CD8-positive, alpha-beta memory T cell (primary cell): ENCODE measurements at places on chromosomes 12 and 14. TPM values are rescaled to one million over a fixed set of nuclear protein-coding genes. Genes with fewer than 3 reads are reported as not detected.
A peak's percentile ranks its signal among the peaks of the same experiment; 100 is the strongest.

The ATL1 gene
- total RNA-seq, result 0.81 TPM

The BIN2 gene
- total RNA-seq, result 57.3 TPM

The CACNA1C gene
- total RNA-seq, result 0.04 TPM

The ZNF891 gene
- total RNA-seq, result 2.1 TPM

The PLEK2 gene
- 1.2 TPM for total RNA-seq

The TRPV4 gene
- not detected for total RNA-seq

DNA sequence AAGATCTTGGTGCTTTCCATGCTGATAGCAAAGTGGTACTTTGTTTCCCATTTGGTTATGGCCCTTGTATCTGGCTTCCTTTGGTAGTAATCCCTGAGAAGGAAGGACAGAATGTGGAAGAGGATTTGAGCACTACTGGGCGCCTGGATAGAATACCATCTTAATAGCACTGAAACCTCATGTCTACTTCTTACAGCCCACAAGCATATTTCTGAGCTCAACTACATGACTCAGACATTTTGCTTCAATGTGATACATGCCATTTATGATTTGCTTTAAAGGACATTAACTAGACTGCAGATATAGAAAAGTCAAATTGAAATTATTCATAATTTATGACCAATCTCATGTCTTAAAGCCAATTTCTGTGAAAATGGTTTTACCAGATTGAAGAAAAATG is 80.4 kb downstream of the LIN7A start:
- DNase-seq, result no peak

GRCh38 chr14:99750746-99751450 is 42.3 kb upstream of the EML1 start:
- DNase-seq, result no peak

DNA sequence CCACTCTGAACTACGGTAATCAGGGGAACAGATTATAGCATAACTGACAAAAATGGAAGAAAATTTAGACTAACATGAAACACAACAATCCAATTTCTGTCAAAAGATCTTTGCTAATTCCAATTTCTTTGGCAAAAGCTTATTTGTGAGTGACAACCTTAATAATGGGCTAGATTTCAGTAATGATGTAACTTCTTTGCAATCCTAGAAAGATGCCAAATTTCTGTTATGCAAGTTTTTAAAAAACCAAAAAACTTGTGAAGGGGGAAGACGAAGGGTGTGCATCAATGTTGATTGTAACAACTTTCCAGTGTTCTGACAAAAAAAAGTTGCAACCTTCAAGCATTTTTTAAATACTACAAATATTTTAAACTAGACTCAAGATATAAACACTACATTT is 59.9 kb downstream of the DICER1 start:
- no peak for DNase-seq

GRCh38 chr14:100076606-100077005 is 11.4 kb downstream of the EVL start:
- DNase-seq, result no peak

DNA sequence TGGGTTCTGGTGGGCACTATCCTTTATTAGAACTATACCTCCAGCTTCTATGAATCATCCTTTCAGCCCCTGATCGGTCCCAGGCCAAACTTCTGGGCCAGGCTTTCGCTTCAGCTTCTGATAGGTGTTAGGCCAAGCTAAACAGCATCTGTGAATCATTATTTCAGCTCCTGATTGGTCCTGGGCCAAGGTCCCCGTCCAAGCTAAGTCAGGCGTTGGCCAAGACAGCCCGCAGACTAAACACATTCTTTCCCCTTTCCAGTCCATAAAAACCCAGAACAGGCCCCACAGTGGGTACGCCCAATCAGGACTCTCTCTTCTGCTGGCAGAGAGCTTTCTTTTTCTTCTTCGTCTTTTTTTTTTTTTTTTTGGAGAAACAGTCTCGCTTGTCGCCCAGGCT is 1808.9 kb upstream of the SEL1L start:
- no peak for DNase-seq

- peak; percentile 65 for DNase-seq
These were observed 155.6 kb downstream of the DYRK2 start for GRCh38 chr12:67804168-67804567.

DNA sequence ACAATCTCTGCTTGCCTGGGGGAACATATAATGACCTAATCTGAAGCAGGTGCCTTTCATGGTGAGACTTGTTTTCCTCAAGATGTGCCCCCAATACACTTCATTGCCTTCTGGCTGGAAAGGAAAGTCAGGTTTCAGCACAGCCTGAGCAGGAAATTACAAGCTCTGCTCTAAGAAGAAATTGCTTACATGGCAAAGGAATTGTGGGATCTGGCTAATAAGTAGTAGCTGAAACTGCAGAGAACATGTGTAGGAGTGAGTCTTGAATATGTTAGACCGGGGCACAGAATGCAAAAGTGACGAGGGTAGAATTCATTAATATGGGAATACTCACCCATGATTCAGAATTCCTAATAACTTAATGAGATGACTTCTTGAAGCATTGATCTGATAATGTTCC is 6.3 kb upstream of the CFAP54 start:
- no peak for DNase-seq

- no peak for DNase-seq
These were observed 96.2 kb upstream of the PDE3A start for GRCh38 chr12:20272161-20272560.

DNA sequence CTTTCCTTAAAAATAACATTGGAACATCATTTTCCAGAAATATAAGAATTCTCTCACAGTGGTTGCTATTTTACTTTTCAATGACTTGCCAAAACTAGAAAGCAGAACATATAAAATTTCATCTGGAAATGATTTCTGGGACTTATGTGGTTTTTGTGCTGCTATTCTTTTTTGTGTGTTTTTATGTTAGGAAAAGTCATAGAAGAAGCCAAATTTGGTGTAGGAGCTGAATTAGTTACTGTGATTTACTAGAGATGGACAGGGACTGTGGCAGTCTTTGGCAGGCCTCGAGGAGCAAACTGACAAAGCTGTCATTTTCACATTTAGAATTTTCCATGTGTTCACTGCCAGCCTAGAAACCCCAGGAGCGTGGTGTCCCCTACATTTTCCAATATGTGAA is 38.3 kb upstream of the LDHB start:
- no peak for DNase-seq

DNA sequence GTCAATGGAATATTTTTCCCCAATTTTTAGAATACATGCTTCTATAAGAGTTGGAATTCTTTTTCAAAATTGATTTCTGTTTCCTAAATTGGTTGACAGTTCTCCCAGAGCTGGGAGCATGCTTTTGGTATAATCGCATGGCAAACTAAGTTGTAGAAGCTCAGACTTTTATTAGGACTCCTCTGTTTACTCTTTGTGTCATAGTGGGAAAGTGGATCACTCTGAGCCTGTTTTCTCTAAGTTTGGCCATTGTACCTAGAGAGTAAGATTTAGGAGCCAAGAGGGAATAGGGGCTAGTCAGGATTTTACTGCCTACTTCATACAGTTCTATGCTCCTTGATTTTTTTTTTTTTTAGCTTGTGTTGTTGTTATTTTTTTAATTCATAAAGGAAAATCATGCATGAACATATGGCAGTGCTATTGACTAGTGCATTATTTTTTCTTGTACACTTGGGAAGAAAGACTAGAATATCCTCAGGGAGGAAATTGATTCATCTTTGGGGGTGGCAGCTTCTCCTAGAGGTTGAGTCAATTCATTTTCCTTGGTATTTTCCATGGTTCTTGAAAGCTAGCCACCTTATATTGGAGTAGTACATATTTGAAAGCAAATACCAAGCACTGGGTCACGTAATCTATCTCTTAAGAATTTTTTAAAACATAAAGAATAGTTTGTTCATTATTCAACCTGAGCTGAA is 77.7 kb upstream of the TRAF3 start:
- no peak for DNase-seq

DNA sequence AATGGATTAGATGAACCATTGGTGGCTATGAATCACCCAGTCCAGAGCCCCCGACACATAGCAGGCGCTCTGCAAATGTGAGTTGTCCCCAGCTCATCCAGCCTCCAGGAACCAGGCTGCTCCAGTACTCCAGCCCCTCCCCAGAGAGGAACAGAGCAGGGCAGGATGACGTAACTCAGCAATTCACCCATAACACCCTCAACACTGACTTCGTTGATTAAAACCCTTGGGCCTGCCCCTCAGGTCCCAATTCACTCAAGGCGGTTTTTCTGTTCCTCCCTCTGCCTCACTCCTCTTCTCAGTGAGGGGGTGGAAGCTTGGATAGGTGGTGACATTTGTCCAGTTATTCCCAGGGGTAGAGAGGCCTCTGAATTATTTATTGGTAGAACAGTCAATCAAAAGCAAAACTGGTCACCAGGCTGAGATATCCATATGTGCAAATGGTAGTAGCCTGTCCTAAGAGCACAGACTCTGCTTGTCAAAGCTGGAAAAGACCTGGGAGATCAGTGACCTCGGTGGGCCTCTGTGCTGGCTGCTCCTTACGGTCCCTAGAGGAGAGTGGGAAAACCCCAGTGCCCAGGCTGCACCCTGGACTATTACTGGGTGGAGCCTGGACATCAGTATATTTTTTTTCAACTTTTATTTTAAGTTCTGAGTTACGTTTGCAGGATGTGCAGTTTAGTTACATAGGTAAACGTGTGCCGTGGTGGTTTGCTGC is 97.0 kb downstream of the CMKLR1 start:
- DNase-seq, result no peak

DNA sequence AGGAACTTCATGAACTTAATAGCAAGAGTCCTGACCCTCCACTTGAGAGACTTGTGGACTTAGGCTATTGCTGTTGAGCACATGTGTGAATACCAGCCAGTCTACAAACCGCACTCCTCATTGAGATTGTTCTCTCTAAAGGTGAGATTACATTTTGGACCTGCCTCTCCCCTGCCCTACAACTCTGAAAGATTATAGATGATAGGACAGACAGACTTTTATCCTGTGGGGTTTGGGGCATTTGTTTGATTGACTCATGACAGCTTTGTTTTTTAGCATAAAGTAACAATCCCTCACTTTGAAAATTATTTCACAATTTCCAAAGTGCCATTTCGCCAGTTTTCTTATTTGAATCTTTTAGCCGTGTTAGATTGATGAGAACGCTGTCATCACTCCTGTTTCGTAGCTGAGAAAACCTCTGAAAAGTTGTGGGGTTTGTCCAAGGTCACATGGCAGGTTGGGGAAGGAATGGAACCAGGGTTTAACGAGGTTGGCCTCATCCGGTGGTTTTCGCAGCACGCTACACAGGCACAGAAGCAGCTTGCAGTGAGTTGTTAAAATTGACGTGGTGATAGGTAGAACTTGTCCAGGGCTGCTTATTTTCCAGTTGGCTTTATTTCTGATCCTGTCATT is 836 bp downstream of the EVL start:
- peak; percentile 70 for DNase-seq

DNA sequence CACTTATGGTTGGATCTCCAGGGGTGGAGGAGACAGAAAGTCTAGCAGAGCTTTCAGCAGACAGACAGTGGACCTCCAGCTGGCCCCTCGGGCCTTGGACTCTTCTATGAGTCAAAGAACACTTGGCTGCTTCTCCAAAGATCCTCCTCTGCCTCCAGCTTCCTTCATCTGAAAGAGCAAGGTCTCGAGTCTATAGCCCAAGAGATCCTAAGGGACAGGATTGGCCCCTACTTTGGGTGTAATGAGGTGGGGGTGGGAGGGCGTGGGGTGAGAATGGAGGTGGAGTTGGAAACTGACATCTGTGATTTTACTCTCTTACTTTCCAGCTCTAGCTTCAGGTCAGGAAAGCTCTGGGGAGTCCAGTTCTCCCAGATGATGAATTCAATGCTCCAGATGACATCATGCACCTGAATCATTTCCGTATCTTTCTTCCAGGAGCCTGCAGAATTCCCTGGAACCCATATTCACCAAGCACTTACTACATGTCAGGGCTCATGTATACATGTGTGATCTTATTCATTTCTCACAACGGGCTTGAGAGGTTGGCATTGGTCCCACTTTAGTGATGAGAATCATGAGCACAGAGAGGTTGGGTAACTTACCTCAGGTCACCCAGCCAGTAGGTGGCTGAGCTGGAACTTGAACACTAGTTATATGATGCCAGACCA is 10.2 kb upstream of the PGF start:
- DNase-seq, result no peak

GRCh38 chr12:2064071-2064507 is 11.3 kb downstream of the CACNA1C start:
- DNase-seq, result no peak

DNA sequence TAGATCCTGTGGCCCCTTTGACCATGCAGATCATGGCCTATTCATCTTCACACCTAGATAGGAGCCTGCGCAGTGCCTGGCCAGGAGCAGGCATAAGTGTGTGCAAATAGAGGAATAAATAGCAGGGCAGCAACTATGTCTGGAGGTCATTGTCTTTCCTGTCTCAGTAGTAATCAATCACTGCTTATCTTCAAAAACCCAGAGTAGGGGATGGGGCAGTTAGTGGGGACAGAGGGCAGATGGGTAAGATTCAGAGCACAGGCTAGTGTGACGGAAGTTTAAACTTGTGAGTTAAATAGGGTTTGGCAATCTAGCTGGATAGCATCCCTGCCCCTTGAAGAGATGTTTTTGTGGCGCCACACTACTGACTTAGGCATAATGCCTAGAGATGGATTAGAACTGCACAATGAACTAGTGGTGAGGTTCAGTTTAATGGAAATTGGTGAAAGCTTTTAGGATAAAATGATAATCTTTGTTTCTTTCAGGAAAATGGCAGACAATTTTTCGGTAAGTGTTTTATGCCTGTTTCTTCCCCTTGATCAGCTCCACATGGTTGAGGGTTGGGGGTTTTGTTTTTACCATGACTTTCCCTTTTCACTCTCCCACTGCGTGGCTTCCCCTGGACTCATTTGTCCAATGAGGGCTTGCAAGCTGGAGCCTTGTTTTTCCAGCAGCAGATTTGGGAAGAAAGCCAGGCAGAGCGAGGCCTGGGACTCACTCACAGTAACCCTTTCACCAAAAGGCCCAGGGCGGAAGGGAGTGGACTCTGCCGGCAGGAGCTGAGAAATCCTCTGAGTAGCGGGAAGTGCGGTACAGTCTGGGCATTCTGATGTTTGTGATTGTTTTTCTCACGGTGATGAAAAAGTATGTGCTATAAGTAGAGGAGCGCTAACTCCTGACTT is 8.1 kb downstream of the LGALS3 start:
- DNase-seq, result no peak

DNA sequence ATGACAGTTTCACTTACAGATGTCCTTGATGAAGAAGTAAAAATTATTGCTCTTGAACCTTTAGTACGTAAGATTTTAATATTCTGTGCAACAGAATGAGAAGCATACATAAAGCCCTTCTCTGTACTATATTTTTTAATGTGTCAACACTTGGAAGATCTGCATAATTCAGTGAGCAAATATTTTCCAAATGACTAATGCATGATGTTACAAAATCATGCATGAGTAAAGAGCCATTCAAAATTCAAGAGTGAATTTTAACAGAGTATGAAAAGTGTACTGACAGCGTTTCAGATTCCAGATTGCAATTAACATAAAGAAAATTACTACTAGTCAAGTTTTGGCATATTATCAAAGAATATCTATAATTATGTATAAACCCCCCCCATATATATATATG is 101.4 kb upstream of the BBS10 start:
- DNase-seq, result no peak

DNA sequence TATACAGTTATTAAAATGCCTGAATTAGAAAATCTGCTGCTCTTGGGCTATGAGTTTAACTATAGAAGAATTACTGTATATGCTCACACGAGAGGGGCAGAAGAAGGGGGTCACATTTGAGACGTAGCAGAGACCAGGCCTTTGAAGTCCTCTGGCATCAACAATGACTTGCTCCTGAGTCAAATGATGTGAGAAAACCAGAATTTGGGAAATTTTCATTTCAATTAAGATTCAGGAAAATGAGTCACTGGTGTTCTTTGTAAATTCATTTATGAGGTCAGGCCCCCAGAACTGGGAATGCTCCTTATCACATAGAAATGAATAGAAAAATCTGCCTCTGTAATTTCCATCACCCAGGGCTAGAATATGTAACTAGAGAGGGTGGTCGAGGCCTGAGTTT is 92.9 kb downstream of the APAF1 start:
- no peak for DNase-seq
